ENCODE measurements at places on chromosomes 7 and 10. TPM values are rescaled to one million over a fixed set of nuclear protein-coding genes. Genes with fewer than 3 reads are reported as not detected.

The CTAGE15 gene
- polyA plus RNA-seq = not detected

The UPF2 gene
- 5.5 TPM for polyA plus RNA-seq

The IFIT3 gene
- polyA plus RNA-seq = 18.7 TPM

The FXYD4 gene
- polyA plus RNA-seq = not detected

The LRRD1 gene
- 0.06 TPM for polyA plus RNA-seq

The TFEC gene
- not detected for polyA plus RNA-seq

The RSU1 gene
- polyA plus RNA-seq = 339 TPM

The PROSER2 gene
- polyA plus RNA-seq = 1.2 TPM

The MEST gene
- polyA plus RNA-seq = 122 TPM

The GPR85 gene
- polyA plus RNA-seq = 2.6 TPM

The NRP1 gene
- 165 TPM for polyA plus RNA-seq

The NYAP1 gene
- polyA plus RNA-seq = 0.10 TPM

The C10orf67 gene
- 0.10 TPM for polyA plus RNA-seq

The SOSTDC1 gene
- polyA plus RNA-seq = not detected

The PLXNA4 gene
- 0.28 TPM for polyA plus RNA-seq

The TBXAS1 gene
- 0.16 TPM for polyA plus RNA-seq

The TAS2R5 gene
- polyA plus RNA-seq = 0.64 TPM

The MYPN gene
- 9.7 TPM for polyA plus RNA-seq

The CPA1 gene
- not detected for polyA plus RNA-seq

The GPR158 gene
- not detected for polyA plus RNA-seq

The TMEM72 gene
- polyA plus RNA-seq = not detected

The TMEM270 gene
- polyA plus RNA-seq = not detected

The C10orf105 gene
- polyA plus RNA-seq = 1.1 TPM

The ANKRD61 gene
- 0.31 TPM for polyA plus RNA-seq

Measured in BJ (cell line).